ENCODE measurements at places on chromosomes 5 and 9. TPM values are rescaled to one million over a fixed set of nuclear protein-coding genes. Genes with fewer than 3 reads are reported as not detected.

GRCh38 chr5:179324760-179325295 lies 20.4 kb downstream of the ADAMTS2 start:
- H3K4me3 ChIP-seq: no peak overlapping the region
- H3K27me3 ChIP-seq: peaks cover 30% of the 10 kb centered on the region
- no peaks in the 10 kb centered on the region for H3K4me1 ChIP-seq
- no peak overlapping the region for H3K27ac ChIP-seq
- no peaks in the 10 kb centered on the region for H3K36me3 ChIP-seq

RAB3C gene
- total RNA-seq: not detected

- no peak overlapping the region for H3K4me3 ChIP-seq
- no peaks in the 10 kb centered on the region for H3K36me3 ChIP-seq
- no peaks in the 10 kb centered on the region for H3K4me1 ChIP-seq
- H3K27ac ChIP-seq: no peak overlapping the region
- peaks cover 12% of the 10 kb centered on the region for H3K27me3 ChIP-seq
Observed at GRCh38 chr5:113507601-113508000, 5.9 kb upstream of the YTHDC2 start.

LHX2 gene
- total RNA-seq: not detected

DNA sequence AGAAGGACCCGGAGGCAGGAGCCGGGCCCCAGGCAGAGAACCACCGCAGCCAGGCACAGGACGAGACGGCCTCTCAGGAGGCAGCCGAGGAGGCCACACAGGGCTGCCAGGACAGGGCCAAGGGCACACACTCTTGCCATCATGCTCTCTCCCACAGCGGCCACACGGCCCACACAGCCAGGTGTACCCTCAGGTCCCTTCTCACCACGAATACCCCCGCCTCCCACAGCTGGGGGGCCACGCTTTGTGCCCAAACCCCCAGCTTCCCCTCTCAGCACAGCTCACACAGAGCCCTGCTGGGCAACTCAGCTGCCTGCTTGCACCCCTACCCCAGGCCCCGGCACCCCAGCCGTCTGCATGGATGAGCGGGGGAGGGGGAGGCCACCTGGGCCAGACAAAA lies 5.3 kb downstream of the SSNA1 start:
- no peak overlapping the region for H3K4me3 ChIP-seq
- no peak overlapping the region for H3K27ac ChIP-seq
- no peak for DNase-seq
- H3K27me3 ChIP-seq: no peaks in the 10 kb centered on the region
- no peaks in the 10 kb centered on the region for H3K4me1 ChIP-seq
- peaks cover 5% of the 10 kb centered on the region for H3K36me3 ChIP-seq

GRCh38 chr5:74020503-74020902 lies 394.5 kb downstream of the ARHGEF28 start:
- H3K4me3 ChIP-seq: no peak overlapping the region
- H3K27me3 ChIP-seq: no peaks in the 10 kb centered on the region
- H3K27ac ChIP-seq: no peak overlapping the region
- no peak for DNase-seq
- no peaks in the 10 kb centered on the region for H3K36me3 ChIP-seq

DNA sequence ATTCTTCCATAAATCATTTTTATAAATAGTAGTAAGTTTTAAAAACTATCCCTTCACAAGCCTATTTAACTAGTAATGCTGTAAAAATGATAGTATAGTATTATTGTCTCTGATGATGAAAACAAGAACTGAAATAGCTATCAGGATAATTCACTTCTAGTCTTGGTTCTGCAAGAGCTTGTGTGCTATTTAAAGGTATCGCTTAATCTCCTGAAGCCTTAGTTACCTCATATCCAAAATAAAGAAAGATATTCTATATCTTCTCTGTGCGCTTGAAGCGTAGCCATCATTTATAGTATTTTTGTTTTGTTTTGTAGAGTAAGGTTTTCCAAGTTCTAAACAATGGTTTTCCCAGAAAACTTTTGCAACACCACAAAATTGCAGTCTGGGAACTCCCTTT lies 180.1 kb downstream of the TMC1 start:
- no peaks in the 10 kb centered on the region for H3K4me1 ChIP-seq
- no peaks in the 10 kb centered on the region for H3K27me3 ChIP-seq
- no peak for DNase-seq
- H3K27ac ChIP-seq: no peak overlapping the region
- no peak overlapping the region for H3K4me3 ChIP-seq

Data from T-cell (primary cell).